HEK293T (cell line): ENCODE measurements at places on chromosomes 4 and X.

DNA sequence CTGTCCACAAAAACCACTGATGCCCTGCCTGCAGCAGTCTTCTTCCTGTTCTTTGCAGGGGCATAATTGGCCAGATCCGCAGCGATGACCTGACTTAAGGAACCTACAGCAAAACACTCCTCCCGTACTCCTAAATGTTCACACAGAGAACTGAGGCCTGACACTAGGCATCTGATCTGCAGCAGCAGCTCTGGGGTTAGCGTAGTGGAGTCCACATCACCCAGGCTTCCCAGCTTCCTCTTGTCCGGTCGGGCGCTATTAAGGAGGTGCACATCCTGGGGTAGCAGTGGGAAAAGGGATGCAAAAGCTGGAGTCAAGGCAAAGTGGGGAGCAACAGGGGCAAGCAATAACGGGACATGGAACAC is 758 bp downstream of the SCFD2 start:
- DNase-seq = peak; percentile 42

DNA sequence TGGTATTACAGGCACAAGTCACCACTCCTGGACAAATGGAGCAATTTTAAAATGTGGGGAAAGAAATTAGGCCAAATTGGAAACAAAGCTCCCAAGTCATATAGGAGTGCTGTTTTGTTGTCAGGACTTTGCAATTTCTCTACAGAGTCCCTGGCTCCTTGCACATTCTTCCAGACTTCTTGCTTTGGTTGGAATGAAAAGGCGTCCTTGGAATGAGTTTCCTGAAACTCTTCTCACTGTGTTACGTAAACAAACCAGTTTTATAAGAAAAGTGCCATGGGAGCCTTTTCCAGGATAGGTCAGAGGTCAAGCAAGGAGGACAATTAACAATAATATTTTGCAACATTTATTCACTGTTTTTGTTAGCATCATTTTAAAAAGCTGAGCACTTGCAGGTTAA is 32.4 kb upstream of the KIT start:
- DNase-seq = no peak

- DNase-seq = no peak
Measured at GRCh38 chr4:6696611-6697010, 2.9 kb downstream of the S100P start.

- DNase-seq = no peak
Measured at GRCh38 chrX:53163436-53163835, 61.6 kb downstream of the KDM5C start.

DNA sequence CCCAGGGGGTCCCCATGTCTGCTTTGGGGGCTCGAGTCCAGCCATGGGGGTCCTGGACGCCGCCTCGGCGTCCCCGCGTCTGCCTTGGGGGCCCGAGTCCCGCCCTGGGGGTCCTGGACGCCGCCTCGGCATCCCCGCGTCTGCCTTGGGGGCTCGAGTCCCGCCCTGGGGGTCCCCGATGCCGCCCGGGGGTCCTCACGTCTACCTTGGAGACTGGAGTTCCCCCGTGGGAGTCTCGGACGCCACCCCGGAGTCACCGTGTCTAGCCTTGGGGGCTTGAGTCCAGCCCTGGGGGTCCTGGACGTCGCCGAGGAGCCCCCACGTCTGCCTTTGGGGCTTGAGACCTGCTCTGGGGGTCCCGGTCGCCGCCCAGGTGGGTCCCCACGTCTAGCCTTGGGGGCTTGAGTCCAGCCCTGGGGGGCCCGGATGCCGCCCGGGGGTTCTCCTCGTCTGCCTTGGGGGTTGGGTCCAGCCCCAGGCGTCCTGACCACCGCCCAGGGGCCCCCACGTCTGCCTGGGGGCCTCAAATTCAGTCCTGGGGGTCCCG is 1.1 kb upstream of the GTPBP6 start:
- no peak for DNase-seq

- no peak for DNase-seq
Measured at GRCh38 chrX:122094611-122095010, 1047.2 kb downstream of the GLUD2 start.

GRCh38 chr4:95095348-95095974 is 337.7 kb downstream of the BMPR1B start:
- no peak for DNase-seq

- DNase-seq = no peak
Measured at GRCh38 chr4:98110214-98110613, 33.1 kb downstream of the STPG2 start.

DNA sequence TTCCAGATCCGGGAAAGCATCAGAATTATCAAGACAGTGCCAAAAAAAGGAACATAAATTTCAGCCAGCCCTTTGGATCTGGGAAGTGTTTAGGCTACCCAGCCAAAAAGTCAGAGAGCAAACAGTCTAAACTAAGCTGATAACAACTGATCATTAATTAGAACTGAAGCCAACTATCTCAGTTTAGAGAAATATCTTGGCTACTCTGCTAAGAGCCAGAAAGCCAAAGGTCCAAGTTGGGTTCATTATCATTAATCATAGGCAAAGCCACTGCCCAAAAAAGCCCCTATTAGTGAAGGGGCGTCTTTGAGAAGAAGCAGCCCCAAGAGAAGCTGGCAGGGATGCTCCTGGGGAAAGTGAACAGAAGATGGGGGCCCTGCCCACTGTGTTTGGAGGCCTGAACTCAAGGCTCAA is 37.0 kb upstream of the SHISA3 start:
- DNase-seq = no peak

DNA sequence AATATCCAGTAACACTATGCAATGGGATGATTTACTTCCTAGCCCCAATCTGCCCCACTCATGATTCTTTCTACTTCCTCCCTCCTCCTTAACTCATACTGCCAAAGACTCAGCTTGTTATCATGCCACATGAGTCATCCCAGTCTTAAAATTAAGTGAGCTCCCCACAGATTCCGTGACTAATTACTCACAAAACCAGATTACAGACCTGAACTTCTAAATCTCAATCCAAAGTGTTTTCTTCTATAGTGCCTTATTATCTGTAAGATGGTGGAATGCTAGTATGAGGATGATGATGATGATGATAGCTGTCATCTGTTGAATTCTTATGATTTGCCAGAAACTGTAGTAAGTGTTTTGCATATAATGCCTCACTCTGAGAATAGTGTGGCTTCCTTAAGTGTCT is 27.7 kb upstream of the GPC3 start:
- DNase-seq = no peak

- no peak for DNase-seq
Measured at GRCh38 chr4:86841309-86841708, 7.9 kb downstream of the SLC10A6 start.

DNA sequence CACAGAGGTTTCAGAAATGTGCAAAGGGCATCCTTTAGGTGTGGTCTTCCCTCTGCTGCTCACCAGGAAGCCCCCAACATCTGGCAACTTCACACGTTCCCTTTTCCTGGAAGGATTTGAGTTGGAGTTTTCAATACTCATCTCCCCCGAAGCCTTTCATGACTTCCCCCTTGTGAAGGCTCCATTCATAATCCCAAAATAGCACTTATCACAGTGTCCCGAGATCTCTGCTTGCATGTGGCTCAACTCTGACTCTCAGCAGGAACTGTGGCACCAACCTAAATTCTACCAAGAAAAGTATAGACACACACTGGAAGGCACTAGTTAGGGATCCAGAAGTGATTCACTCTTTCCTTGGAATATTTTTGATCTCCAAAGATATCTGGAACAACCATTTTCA is 40.5 kb upstream of the ZNF827 start:
- no peak for DNase-seq

GRCh38 chr4:107930821-107931774 is at the start of gene CYP2U1:
Gene CYP2U1, plus strand, starts transcription at chr4:107931549. Its CDS starts 95 bp downstream, at chr4:107931644.
- peak; percentile 83 for DNase-seq

DNA sequence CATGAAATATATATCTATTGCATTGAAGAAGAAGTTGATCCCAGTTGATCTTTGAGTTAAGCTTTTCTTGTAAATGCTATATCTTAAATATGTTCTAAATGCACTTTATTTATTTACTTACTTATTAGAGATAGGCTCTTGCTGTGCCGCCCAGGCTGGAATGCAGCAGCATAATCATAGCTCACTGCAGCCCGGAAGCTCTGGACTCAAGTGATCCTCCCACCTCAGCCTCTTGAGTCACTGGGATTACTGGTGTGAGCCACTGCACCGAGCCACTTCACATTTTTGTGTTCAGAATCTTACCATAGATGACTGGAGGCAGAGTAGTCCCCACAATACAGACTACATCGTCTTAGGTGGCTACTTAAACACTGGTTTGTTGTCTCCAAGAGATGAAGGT is 324.3 kb upstream of the SLIT2 start:
- no peak for DNase-seq

DNA sequence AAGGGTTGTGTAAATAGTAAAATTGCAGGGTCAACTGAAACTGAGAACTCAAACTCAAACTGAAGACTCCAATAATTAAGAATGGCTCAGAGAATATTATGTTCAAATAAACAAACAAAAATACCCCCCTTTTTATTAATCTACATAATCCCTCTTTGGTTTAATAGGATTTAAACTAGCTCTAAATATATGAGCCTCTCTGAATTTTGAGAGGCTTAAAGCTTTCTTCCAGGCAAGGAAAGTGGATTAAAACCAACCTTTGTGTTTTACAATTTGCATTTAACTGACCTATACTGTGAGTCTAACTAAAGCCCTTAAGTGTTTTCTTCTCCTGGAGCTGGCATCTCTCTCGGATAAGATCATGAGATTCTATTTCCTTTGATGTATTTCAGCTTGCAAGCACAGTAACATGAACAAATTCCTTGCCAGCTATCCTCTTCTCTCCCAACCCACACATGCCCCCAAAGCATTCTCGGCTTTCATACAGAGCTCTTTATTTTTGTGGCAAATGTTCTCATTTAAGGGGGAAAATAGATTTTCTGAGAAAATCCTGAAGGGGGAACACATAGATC is 1310.8 kb upstream of the AGA start:
- no peak for DNase-seq
